ENCODE measurements at places on chromosomes 12 and 14.

DNA sequence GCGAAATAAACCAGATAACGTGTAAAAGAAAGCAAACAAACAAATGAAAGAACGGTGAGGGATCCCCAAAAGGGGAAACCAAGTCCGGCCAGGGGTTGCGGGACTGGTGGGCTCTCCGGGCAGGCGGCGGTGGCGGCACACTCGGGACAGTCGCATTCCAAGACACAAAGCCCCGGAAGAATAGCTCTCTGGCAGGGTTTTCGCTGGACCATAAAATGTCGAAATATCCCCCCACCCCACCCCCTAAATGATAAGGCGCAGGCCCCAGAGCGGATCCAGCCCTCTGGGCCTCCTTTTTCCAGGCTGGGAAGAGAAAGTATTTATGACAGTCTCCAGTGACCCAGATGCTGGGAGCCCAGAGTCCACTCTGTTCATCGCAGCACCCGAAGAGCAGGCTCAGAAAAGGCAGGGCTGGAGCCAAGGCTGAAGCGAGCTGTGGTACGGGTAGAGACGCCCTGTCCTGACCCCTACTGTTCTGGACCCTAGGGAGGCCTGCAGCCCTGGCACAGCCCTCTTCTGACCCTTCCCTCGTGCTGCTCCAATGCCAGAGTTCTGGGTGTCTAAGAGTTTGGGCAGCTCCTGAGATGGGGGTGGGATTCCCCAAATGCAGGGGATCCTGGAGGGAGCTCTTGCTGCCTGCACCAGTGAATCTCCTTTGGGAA, 2.1 kb upstream of the HOXC8 start:
- no peak for DNase-seq

- no peak for DNase-seq
These were observed 224.4 kb downstream of the SPTSSA start for GRCh38 chr14:34237677-34238076.

GRCh38 chr12:86683568-86684304, 427.5 kb upstream of the MGAT4C start:
- DNase-seq = no peak

GRCh38 chr12:67659292-67659691, 10.7 kb downstream of the DYRK2 start:
- DNase-seq = no peak

- peak; percentile 32 for DNase-seq
These were observed 506 bp upstream of the NABP2 start for GRCh38 chr12:56223571-56224101.

GRCh38 chr14:104186575-104186974, 48.2 kb downstream of the KIF26A start:
- DNase-seq = no peak

DNA sequence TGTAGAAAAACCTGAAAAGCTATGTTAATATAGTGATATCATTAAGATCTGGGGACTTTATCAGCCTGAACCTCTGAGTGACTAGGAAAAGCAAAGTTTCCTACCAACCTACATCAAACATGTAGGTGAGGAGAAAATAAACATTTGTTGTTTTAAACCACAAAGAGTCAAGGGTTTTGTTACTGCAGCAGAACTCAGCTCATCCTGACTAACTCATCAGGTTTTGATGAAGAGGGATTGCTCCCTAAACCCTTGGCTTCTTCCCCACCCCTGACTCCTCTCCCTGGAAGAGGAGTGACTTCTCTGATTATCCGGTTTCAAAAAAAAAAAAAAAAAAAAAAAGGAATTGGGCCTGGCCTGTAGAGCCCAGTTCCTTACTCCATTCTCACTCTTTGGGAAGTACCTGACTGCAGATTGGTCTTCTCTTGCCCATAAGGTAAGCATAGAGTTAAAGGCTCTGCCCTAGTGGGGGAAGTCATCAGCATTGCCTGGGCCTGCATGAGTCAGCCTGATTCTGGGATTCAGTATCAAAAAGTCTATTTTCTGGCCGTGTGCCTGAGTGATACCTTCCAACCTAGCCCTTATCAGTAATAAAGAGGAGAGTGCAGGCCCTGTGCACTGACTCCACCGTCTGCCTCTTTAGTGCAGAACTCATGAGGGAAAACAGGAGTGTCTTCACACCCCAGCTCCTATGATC, 16.9 kb downstream of the BDKRB1 start:
- no peak for DNase-seq

DNA sequence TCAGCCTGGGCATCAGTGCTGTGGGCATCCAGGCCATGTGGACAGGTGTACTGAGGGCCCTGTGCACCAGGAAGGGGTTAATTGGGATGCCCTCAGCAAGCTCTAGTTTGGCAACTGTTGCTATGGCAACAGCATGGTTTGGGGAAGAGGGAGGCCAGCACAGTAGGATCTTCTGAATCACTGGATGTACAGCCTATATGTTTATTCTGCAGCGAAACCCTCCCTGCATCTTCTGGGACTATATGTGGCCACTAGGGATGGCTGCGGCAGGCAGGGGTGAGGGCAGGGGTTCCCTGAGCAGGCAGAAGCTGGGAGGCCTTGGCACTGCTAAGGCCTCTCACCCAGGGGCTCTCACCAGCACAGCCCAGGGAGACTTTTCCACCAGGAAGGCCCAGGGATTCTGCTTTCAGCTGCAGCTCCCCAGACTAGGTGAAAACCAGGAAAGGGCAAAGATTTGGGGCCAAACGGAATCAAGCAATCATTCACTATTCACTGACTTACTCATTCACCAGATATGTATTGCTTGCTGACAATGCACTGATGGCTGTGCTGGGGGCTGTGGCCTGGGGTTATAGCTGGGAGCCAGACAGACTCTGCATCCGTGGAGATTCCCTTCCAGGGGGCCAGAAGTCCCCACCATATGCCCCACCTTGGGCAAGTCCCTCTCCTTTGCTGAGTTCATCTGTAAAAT, 42.8 kb downstream of the IRF2BPL start:
- no peak for DNase-seq

DNA sequence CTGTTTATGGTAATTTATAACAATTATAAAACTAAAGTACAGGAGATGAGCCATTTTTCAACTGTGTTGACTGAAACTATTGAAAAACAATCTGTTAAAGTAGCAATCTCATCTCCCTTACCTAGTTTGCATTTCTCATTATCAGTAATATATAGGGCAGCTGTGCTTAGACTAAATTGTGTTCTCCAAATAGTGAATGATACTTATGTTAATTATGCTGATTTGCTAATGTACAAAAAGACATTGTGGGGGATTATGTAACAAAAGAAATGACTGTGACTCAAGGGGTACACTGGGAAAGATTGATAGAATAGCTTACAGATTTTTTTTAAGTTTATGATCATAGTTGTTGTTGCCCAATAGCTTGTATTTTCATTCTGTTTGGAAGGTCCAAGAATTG, 207.7 kb downstream of the FUT8 start:
- no peak for DNase-seq

DNA sequence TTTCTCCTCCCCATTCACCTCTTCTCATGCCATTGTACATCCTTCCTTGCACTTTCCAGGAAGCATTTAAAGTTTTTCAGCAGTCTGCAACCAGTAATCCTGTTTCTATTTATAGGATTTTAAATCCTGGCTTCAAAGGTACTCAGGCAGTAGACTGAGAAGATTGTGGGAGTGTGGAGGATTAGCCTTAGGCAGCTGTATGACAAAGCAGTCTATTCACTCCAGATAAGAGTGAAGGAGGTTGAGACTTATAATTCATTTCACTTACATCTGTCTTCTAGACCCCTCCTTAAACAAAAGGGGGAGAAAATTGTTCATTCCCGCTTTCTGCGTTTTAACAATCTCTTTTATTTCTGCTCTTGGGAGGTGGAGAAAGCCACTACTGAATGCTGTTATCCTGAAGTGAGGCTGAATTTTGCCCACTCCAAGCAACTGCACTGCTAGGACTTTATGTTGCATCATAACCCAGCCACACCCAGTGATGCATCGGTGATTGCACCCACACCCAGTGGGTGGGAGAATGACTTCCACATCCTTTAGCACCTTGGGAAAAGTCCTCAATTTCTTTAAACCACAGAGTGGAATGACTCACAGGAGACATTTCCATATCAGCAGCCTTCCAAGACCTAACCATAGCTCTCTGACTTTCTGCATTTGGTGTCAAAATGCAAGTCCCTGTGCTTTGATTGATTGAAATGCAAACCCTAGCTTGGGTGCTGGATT, 382.5 kb upstream of the ATP2B1 start:
- no peak for DNase-seq
